Right lobe of liver (tissue), 6 donors: ENCODE measurements at places on chromosomes 2 and 18. TPM values are rescaled to one million over a fixed set of nuclear protein-coding genes. Genes with fewer than 3 reads are reported as not detected.
A peak's percentile ranks its signal among the peaks of the same experiment; 100 is the strongest.

Gene KCNIP3
- 0.95 TPM for total RNA-seq

DNA sequence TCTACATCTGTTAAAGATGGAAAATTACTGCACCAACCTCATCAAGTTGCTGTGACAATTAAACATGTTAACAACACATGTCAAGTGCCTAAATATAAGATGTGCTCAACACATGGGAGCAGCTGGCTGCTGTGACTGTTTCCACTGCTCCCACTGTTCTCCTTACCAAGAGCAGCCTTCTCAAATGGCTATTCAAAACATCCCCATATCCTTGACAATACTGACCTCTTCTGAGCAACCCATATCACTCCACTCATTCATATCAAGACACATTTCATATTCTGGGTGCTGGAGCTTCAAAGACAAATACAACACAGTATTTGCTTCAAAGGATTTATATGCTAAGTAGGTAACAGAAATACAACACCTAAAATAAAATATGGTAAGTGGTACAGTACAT, 60.3 kb downstream of the PIAS2 start:
- DNase-seq, result no peak

GRCh38 chr2:9268301-9269080, 61.9 kb downstream of the ASAP2 start:
- DNase-seq, result no peak

DNA sequence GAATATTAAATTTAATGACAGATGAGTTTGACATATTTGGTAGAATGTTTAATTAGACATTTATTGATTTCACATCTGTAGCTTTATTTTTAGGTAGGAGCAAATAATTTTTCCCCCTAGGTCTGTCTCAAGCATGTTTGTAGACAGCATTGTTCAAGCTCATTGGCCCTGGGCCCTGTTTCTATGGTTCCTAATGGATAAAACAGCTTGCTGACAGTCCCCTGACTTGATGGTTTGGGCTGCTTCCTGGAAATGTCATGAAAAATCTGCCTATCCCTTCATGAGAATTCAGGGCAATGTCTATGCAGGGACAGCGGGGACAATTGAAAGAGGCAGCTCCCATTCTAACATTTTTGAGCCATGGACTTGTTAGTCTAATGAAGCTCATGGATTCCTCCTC, 14.6 kb upstream of the MEP1B start:
- DNase-seq, result no peak

DNA sequence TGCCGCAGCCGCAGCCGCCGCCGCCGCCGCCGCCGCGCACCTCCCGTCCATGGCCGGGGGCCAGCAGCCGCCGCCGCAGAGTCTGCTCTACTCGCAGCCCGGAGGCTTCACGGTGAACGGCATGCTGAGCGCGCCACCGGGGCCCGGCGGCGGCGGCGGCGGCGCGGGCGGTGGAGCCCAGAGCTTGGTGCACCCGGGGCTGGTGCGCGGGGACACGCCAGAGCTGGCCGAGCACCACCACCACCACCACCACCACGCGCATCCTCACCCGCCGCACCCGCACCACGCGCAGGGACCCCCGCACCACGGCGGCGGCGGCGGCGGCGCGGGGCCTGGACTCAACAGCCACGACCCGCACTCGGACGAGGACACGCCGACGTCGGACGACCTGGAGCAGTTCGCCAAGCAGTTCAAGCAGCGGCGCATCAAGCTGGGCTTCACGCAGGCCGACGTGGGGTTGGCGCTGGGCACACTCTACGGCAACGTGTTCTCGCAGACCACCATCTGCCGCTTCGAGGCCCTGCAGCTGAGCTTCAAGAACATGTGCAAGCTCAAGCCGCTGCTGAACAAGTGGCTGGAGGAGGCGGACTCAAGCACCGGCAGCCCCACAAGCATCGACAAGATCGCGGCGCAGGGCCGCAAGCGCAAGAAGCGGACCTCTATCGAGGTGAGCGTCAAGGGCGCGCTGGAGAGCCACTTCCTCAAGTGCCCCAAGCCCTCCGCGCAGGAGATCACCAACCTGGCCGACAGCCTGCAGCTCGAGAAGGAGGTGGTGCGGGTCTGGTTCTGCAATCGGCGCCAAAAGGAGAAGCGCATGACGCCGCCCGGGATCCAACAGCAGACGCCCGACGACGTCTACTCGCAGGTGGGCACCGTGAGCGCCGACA, 2.4 kb downstream of the POU3F3 start:
- DNase-seq, result no peak

DNA sequence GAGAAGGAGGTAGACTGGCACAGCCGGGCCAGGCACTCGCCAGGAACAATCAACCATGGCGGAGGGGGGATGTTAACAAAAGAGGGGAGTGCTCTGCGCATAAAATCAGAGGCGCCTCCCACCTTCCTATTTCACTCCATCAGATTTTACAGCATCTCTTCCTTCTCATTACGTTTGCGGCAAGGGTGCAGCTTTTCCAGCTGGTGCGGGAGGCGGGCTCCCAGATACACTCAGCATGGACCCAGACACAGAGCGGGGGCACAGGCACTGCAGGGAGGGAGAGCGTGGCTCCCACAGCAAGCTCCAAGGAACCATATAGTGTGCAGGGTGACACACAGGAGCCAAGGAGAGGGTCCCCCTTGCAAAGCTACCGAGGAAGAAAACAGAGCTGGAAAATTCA, 176.3 kb downstream of the EIPR1 start:
- DNase-seq, result no peak

Gene AP1S3
- total RNA-seq, result 2.7 TPM

DNA sequence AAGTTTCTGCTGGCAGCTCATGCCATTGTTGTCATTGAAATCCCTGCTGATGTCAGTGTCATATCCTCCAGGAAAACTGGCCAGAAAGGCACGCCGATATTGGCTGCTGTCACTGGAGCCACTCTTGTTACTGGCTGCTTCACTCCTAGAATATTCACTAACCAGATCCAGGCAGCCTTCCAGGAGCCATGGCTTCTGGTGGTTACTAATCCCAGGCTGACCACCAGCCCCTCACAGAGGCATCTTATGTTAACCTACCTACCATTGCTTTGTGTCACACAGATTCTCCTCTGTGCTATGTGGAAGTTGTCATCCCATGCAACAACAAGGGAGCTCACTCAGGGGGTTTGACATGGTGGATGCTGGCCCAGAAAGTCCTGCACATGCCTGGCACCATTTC, 27.0 kb upstream of the MTX2 start:
- no peak for DNase-seq

DNA sequence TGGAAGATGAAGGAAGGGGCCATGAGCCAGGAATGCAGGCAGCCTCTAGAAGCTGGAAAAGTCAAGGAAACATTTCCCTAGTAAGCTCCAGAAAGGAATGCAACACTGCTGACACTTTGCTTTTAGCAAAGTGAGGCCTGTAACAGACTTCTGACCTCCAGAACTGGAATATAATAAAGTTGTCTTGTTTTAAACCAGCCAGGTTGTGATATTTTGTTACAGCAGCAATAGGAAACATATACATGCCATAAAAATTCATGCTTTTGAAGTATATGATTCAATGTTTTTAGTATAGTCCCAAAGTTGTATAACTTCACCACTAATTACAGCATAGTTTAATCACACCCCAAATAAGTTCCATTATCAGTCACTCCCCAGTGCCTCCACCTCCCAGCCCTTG, 15.2 kb upstream of the ZNF396 start:
- DNase-seq, result no peak

DNA sequence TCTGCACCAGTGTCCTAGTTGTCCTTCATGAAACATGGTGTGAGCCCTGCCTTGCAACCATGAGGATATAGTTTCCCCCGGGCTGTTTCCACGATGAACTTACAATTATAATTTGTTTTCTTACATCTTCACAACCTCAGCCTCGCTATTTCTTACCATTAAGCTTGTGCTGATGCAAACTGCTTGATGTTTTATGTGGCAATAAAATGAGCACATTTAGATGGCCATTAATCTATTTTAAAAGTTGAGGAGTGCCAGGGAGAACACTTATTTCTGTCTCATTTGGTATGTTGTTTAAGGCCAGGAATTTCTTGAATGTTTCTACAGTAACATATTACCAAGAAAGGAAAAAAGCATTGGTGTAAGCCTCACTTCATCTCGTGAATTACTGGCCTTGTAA, 214.5 kb upstream of the SLC8A1 start:
- DNase-seq, result no peak

DNA sequence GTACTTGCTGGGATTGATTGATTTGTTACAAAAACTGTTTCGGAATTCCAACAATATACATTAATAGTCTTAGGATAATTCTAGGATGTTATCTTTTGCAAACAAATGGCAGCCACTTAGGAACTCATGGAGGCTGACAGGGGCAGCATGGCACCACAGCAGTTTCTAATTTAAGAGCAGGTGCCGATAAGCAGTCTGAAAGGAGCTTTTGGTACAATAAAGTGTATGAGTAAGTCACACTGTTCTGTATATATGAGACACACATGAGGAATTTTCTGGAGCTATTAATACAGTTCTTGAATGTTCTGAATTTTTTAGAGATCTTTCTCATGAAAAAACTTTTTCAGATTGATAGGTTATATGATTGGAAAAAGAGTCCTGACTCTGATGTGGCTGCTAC, 52.2 kb downstream of the EIF5B start:
- DNase-seq, result no peak

GRCh38 chr2:161352719-161353118, 44.5 kb downstream of the PSMD14 start:
- no peak for DNase-seq

- no peak for DNase-seq
Measured at GRCh38 chr2:20352581-20353216, 2.1 kb upstream of the PUM2 start.

- no peak for DNase-seq
Measured at GRCh38 chr2:149827585-149828126, 240.1 kb upstream of the MMADHC start.

Gene TYMS
- 2.0 TPM for total RNA-seq

Gene INHBB
- 15.1 TPM for total RNA-seq

- peak; percentile 91 for DNase-seq
Measured at GRCh38 chr2:96637385-96638143, 548 bp downstream of the KANSL3 start.

- DNase-seq, result no peak
Measured at GRCh38 chr2:99861376-99861760, 281.0 kb downstream of the AFF3 start.

Gene OTX1
- total RNA-seq, result not detected

- DNase-seq, result no peak
Measured at GRCh38 chr2:98376996-98377395, 30.7 kb downstream of the CNGA3 start.

GRCh38 chr2:11656252-11656651, 13.7 kb downstream of the NTSR2 start:
- DNase-seq, result no peak

Gene EDAR
- 0.35 TPM for total RNA-seq

Gene CHRND
- total RNA-seq, result not detected

GRCh38 chr2:9261231-9261883, 54.7 kb downstream of the ASAP2 start:
- no peak for DNase-seq
